ENCODE measurements at places on chromosomes 12 and 14. TPM values are rescaled to one million over a fixed set of nuclear protein-coding genes. Genes with fewer than 3 reads are reported as not detected.

DNA sequence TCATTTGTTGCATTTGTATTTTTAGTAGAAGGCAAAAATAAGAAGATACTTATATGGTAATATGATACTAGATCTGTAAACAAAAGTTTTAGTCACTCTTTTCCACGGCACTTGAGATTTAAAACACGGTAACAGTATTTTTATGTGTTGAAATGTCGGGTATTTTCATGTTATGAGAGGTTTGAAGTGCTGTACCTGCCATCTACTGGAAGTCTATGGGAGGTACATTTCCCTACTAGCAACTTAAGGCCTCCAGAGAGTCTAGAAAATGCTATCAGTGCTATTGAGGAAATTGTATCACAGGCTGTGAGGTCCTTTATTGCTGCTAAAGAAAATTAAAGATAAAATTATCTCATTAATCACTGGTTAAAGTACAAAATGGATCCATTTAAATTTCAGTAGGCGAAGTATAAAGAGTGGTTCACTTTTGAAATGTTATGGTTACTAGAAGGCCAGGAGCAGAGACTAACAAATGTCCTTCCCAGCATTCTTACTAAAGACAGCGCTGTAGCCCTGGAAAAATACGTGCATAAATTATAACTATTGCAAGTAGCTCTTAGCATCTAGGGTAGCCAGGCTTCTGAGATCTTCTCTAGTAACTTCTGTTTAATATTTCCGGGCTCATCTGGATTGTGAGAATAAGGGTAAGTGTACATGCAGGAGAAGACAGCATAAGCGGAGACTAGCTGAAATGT is 77.6 kb upstream of the PRKD1 start:
- no peak for DNase-seq

DNA sequence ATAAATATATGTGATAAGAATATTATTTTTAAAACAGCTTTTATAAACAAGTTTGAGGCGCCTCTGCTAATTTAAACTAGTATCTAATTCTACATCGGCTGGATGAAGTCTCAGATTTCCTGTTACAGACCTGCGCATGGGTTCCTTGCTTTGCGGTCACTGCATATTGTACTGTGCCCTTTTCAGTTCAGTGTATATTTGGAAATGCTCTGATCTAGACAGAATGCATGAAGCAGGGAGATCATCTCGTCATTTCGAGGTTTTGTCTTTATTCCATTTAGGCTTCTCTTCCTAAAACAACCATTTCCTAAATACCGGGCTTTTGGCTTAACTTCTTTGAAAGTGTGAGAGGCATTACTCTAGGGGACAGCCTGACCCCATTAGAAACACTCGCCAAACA is 25.6 kb downstream of the CRACR2A start:
- DNase-seq = no peak

DNA sequence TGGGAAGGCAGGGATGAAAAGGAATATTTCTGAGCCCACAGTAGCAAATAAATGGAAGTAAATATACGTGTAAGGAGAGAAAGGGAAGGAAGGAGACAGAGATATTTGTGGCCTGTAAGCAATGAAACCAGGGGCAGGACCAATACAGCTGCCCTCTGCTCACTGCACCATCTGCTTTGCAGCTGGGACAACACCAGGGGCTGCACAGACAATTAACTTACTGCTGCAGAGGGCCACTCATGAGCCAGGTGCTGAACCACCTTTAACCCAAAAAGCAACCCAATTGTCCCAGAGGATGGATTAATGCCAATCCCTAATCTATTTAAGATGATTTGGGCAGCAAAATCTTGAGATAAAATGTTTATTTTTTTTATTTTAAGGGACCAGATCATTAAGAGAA is 30.6 kb upstream of the TMX1 start:
- DNase-seq = no peak

GRCh38 chr12:104334581-104334980 is 31.0 kb downstream of the EID3 start:
- DNase-seq = no peak

GRCh38 chr14:23722675-23723074 is 86.5 kb downstream of the DHRS2 start:
- no peak for DNase-seq

- DNase-seq = no peak
Observed at GRCh38 chr12:113244478-113244958, 23.3 kb downstream of the TPCN1 start.

- no peak for DNase-seq
Observed at GRCh38 chr12:107436376-107436775, 249.2 kb upstream of the PWP1 start.

DNA sequence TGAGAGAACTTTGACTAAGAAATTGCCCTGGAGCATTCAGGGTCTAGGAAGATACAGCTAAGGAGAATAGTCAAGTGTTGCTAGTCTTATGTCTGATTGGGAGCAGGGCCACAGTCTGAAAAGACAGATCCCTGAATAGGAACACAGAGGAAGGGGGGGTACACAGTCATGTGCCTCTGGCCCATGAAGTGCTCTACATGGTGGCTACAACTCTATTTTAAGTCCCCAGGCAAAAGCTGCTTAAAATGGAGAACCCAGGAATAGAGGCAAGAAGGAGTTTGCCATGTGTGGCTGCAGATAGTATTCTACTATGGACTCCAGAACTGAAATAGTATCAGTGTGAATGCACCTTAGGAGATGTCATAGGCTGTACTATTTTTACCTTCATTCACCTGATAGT is 118.0 kb upstream of the NPAS3 start:
- DNase-seq = no peak

DNA sequence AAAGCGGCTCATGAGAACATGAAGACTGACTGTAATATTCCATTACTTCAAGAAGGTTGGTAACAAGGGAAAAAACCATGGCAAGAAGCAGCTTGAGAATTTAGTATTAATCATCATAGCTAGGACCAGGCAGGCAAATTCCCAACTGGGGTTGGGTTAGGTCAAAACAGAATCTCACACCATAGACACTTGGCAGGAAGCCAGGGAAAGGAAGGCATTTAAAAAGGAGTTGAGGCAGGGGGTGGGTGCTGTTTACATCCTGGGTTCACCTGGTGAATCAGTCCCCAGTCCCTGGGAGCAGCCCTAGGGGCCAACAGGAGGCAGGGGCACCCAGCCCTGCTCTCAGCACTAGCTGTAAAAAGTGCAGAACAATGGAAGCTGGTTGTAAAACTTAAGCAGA is 108.6 kb downstream of the EGLN3 start:
- DNase-seq = no peak

GRCh38 chr12:68334132-68334531 is 2.0 kb upstream of the MDM1 start:
- DNase-seq = peak; percentile 37

- no peak for DNase-seq
Observed at GRCh38 chr14:30779210-30779609, 95.1 kb upstream of the COCH start.

DNA sequence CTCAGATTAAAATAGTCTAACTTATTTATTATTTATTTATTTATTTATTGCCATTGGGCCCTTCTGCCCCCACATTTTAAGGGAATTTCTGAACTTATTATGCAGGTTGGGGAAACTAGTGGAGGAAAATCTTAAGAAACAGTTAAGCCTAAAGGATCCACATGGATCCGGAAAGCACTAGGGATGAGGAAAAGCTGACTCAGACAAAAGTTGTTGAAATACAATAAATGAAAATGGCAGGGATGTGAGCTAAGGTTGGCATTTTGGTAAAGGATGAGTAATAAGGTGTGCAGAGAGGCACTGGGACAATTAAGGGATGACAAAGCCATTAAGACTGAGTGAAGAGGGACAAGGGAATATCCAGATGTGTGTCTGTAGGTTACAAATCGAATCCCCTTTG is 20.7 kb upstream of the CSRP2 start:
- no peak for DNase-seq

CFAP54 gene
- 0.17 TPM for total RNA-seq

PFKM gene
- 68.4 TPM for total RNA-seq

NKX2-8 gene
- total RNA-seq = not detected

PROX2 gene
- not detected for total RNA-seq

TEX52 gene
- 0.17 TPM for total RNA-seq
